ENCODE measurements at places on chromosomes 1 and 21.

GRCh38 chr1:180574031-180574713, 15.4 kb downstream of the OVAAL start:
- no peaks in the 10 kb centered on the region for H3K27me3 ChIP-seq
- no peaks in the 10 kb centered on the region for H3K36me3 ChIP-seq
- H3K4me1 ChIP-seq, result no peaks in the 10 kb centered on the region
- DNase-seq, result no peak
- no peak overlapping the region for H3K4me3 ChIP-seq

GRCh38 chr1:67105508-67105907, 29.3 kb downstream of the C1orf141 start:
- no peak for DNase-seq
- H3K36me3 ChIP-seq, result no peaks in the 10 kb centered on the region
- no peak overlapping the region for H3K4me3 ChIP-seq
- H3K27me3 ChIP-seq, result no peaks in the 10 kb centered on the region
- no peak overlapping the region for H3K27ac ChIP-seq

DNA sequence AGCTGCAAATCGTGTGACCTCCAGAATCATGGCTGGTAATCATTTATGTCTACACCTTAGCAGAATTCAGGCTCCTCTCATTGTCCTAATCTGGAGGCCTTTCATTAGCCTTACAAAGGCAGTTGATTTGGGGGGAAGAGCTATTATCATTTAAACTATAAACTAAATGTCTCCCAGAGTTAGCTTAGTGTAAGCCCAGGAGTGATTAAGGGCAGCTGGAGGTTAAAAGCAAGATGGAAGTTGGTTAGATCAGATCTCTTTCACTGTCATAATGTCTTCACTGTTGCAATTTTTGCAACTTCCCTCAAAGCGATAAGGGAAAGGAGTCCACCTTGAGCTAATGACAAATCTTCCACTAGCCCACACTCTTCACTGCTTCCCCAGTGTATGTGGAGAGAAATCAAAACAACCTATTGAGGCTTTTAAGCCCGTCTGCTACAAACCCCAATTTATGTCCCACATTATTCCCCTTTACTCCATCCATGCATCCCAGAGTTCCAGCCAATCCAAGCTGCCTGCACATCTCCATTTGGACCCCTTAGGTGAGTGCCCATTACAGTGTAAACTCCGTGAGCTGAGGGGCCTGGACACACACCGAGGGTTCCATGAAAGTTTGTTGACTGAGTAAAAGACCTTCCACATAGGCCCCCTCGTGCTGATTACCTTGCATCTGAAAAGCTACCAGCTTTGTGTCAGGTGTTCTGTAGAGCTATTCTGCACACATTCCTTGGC, 61.5 kb upstream of the KLHDC7A start:
- H3K27me3 ChIP-seq, result no peaks in the 10 kb centered on the region
- no peaks in the 10 kb centered on the region for H3K36me3 ChIP-seq
- no peak overlapping the region for H3K4me3 ChIP-seq
- peak; percentile 82 for DNase-seq
- H3K27ac ChIP-seq, result peak overlapping the region; percentile 94
- peaks cover 44% of the 10 kb centered on the region for H3K4me1 ChIP-seq

- no peak overlapping the region for H3K27ac ChIP-seq
- DNase-seq, result no peak
- no peaks in the 10 kb centered on the region for H3K36me3 ChIP-seq
- no peaks in the 10 kb centered on the region for H3K27me3 ChIP-seq
- H3K4me3 ChIP-seq, result no peak overlapping the region
Measured at GRCh38 chr21:33207449-33208149, 22.1 kb upstream of the IFNAR2 start.

DNA sequence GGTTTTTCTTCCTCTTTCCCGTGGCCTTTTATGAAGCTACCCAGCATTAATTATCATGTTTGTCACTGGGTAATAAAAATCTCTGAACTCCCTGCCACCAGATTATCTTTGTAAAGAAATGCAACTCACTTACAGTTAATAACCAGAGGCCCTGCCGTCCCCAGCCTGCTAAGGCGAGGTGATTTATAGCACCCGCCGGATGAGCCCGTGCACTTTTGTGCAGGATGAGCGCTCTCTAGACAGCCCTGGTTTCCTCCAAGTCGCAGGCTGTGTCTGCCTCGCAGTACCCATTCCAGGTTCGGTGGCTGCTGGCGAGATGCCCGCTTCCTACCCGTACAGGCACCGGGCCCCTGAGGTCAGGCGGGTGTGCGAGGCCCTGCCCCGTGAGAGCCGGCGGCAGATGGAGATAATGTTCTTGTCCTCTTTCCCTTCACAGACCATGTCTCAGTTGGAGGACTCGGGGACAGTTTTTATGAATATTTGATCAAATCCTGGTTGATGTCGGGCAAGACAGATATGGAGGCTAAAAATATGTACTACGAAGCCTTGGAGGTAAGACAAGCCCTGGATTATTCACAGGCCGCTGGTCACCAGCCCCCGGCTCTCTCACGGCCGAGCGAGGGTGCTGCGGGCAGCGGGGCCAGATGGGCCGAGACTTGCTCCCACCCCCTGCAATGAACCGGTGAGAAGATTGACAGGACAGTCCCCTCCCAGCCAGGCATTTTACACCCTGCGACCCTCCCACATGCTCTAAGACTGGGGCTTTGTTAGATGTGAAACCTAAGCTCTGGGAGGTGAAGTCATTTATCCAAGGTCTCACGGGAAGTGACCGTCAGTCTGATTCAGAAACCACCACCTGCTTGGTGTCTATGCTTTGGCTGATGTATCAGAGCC, 28.5 kb upstream of the SELENON start:
- no peaks in the 10 kb centered on the region for H3K36me3 ChIP-seq
- H3K27ac ChIP-seq, result no peak overlapping the region
- H3K4me1 ChIP-seq, result no peaks in the 10 kb centered on the region
- peak; percentile 52 for DNase-seq
- no peak overlapping the region for H3K4me3 ChIP-seq

GRCh38 chr1:172398970-172399755, 21.3 kb upstream of the C1orf105 start:
- H3K4me3 ChIP-seq, result no peak overlapping the region
- H3K36me3 ChIP-seq, result no peaks in the 10 kb centered on the region
- H3K27me3 ChIP-seq, result no peaks in the 10 kb centered on the region
- no peak overlapping the region for H3K27ac ChIP-seq
- peaks cover 30% of the 10 kb centered on the region for H3K4me1 ChIP-seq

- H3K4me1 ChIP-seq, result no peaks in the 10 kb centered on the region
- no peaks in the 10 kb centered on the region for H3K27me3 ChIP-seq
- H3K36me3 ChIP-seq, result peaks cover 11% of the 10 kb centered on the region
- H3K4me3 ChIP-seq, result no peak overlapping the region
Measured at GRCh38 chr21:37580666-37581065, 214.1 kb downstream of the DYRK1A start.

DNA sequence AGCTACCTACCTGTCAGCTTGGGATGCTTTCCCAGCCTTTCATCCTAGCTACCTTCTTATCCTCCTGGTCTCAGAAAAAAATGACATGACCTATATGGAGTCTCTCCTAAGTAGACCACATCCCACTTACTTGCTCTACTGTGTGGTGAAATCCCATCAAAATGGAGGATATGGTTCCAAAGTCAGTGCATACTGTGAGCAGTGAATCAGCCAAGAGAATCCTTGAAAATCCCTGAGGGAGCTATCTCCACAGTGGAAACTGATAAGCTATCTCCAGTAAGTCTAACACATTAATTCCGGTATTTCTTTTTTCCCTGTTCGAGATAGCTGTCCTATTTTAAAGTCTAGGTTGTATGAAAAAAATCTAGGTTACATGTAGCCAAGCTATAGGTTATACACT, 189.7 kb downstream of the FGGY start:
- no peak for DNase-seq
- no peak overlapping the region for H3K4me3 ChIP-seq
- H3K27me3 ChIP-seq, result no peaks in the 10 kb centered on the region
- H3K4me1 ChIP-seq, result no peaks in the 10 kb centered on the region

DNA sequence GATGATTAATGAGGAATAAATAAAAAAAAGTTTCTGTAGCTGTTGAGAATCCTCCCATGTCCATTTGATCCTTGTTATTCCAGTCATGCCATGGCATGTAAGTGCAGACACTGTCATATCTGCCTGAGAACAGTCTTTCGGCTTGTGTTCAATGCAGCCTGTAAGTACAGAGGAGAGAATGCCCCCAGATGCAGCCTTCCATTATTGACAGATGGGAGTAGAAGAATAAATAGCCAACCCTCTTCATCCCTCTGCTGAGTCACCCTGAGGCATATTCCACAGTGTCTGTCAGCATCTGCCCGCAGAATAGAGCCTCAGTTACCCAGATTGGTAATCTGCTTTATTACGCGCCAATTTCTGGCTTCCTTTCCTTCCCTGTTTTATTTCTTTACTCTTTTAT, 139.4 kb downstream of the LRRC7 start:
- no peaks in the 10 kb centered on the region for H3K4me1 ChIP-seq
- no peak overlapping the region for H3K27ac ChIP-seq
- no peaks in the 10 kb centered on the region for H3K27me3 ChIP-seq
- DNase-seq, result no peak
- H3K36me3 ChIP-seq, result no peaks in the 10 kb centered on the region

DNA sequence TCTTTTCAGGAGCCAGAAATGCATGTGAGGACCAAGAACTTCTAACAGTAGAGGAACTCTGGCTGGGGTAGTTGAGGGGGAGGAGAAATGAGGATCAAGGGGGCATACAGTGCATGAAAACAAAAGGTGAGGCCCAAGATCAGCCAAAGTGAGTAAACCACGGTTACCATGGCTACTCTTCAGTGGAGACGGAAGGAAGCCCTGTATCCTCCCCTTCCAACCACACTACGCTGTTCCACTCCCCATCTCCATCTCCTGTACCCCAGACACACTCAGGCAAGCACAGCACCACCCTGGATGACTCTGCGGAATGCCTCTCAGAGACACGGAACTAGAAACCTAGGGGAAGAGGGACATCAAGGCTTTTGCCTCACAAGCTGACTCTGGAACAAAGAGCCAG, 157.6 kb upstream of the CAMK1G start:
- no peak for DNase-seq
- no peaks in the 10 kb centered on the region for H3K36me3 ChIP-seq
- H3K4me3 ChIP-seq, result no peak overlapping the region
- peaks cover 41% of the 10 kb centered on the region for H3K4me1 ChIP-seq
- no peaks in the 10 kb centered on the region for H3K27me3 ChIP-seq
- H3K27ac ChIP-seq, result no peak overlapping the region

GRCh38 chr1:15475752-15476314, at the start of gene CELA2B:
TSS of gene CELA2B (plus strand) at chr1:15476104. CDS start at chr1:15476126, 22 bp downstream.
- no peaks in the 10 kb centered on the region for H3K27me3 ChIP-seq
- no peaks in the 10 kb centered on the region for H3K4me1 ChIP-seq
- H3K4me3 ChIP-seq, result no peak within 1 kb of the TSS

DNA sequence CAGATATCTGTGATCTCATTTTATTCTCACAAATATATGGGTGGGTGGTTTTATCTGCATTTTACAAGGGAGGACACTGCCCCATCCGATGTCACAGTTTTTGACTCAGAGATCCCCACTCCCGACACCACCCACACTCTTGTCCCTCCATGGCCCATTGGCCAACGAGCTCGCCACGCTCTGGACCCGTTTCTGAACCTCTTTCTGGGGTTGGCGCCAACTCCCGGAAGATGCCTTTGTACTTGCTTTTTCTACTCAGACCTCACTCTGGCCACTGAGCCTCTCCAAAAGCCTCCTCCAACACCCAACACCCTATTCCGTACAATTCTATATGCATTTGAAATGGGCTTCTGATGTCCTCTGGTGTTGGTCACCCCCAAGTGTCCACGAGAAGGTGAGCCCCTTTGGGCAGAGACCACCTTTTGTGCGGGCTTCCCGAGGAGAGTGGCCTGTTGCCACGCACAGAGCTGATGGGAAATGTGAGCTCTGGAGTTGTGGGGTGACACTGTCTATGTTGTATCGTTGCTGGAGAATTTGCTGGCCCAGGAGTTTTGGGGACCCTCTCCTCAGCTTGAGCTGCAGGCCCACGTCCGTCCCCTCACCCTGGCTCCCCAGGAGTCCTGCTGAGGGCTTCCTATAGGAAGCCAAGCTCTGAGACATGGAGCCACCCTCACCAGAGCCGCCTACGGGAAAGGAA, 366.9 kb upstream of the VAMP3 start:
- H3K36me3 ChIP-seq, result no peaks in the 10 kb centered on the region
- H3K4me3 ChIP-seq, result no peak overlapping the region
- DNase-seq, result no peak
- H3K27ac ChIP-seq, result no peak overlapping the region
- H3K4me1 ChIP-seq, result no peaks in the 10 kb centered on the region

DNA sequence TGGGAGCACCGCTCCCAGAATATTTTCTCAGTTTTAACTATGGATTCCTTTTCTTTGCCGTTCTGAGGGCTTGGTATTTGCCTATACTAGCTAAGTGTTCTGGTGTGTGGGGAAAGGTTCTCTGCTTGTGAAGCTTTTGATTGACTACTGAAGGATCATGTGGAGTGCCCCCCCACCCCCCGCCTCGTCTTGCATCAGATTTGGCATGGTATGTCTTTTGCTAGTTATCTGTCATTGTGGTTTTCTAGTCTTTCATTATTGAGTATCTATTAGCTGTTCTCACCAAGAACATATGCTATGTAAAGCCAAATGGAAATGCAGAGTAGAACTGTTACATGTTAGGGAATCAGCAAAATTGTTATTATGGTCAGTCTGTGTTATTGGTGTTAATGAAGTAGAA, 58.3 kb downstream of the MACF1 start:
- no peak for DNase-seq
- peaks cover 3% of the 10 kb centered on the region for H3K36me3 ChIP-seq
- no peak overlapping the region for H3K4me3 ChIP-seq
- peaks cover 24% of the 10 kb centered on the region for H3K4me1 ChIP-seq
- H3K27me3 ChIP-seq, result no peaks in the 10 kb centered on the region
- H3K27ac ChIP-seq, result no peak overlapping the region

GRCh38 chr1:66764994-66765578, 12.8 kb downstream of the DYNLT5 start:
- no peaks in the 10 kb centered on the region for H3K4me1 ChIP-seq
- H3K4me3 ChIP-seq, result no peak overlapping the region

Measured in GM23338 (cell line).